ENCODE measurements at places on chromosomes 4 and X. TPM values are rescaled to one million over a fixed set of nuclear protein-coding genes. Genes with fewer than 3 reads are reported as not detected.

- peaks cover 16% of the 10 kb centered on the region for H3K4me1 ChIP-seq
- DNase-seq, result peak; percentile 75
- H3K36me3 ChIP-seq, result no peaks in the 10 kb centered on the region
- H3K27me3 ChIP-seq, result peaks cover 81% of the 10 kb centered on the region
These were observed 1.4 kb downstream of the DCHS2 start for GRCh38 chr4:154490234-154490582.

DNA sequence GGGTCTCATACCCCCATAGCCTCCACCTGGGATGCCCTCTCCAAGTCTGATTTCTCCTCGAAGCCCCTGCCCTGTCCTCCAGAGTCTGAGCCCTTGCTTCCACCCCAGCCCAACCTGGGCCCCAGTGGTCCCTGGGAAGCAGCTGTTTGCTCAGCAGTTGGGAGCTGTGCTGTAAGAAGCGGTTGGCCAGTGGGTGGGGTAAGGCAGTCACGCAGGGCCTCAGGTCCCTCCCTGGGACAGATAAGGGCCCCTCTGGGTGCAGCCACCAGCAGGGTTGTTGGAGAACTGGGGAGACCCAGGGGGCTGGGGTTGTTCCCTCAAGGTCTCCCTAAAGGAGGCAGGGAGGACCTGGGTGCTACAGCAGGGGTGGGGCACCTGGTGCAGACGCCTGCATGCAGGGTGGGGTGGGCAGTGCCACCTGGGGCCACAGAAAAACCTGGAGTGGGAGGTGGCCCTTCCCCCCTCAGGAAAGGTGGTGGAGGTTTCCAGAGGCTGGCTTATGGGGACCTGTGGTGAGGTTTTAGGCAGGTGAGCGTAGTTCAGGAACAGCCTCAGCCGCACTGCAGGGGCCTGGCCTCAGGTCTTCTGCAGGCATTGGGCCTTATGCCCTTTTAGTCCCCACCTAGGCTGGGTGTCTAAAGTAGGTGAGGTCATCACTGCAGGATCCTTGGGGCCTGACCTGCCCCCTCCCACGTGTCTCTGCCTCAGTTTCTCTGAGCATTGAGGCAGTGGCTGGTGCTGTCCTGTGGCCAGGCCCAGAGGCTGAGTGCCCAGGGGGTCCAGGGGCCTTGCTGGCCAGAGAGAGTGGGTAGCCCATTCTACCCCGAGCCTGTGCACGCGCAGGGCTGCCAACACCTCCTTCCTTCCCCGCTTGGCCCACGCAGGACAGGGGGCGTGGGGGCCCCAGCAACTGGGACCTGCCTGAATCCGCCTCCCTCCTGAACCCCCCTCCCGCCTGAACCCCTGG lies 3.1 kb upstream of the SLC26A1 start:
- no peak overlapping the region for H3K4me3 ChIP-seq
- DNase-seq, result no peak
- peaks cover 7% of the 10 kb centered on the region for H3K36me3 ChIP-seq
- H3K27me3 ChIP-seq, result peaks cover 35% of the 10 kb centered on the region

GRCh38 chr4:46389301-46389775 lies 590 bp downstream of the GABRA2 start:
- no peak overlapping the region for H3K4me3 ChIP-seq
- H3K4me1 ChIP-seq, result no peaks in the 10 kb centered on the region
- H3K27me3 ChIP-seq, result peaks cover 74% of the 10 kb centered on the region
- peak; percentile 43 for DNase-seq
- no peaks in the 10 kb centered on the region for H3K36me3 ChIP-seq

The IL1RAPL1 gene
- total RNA-seq, result not detected

DNA sequence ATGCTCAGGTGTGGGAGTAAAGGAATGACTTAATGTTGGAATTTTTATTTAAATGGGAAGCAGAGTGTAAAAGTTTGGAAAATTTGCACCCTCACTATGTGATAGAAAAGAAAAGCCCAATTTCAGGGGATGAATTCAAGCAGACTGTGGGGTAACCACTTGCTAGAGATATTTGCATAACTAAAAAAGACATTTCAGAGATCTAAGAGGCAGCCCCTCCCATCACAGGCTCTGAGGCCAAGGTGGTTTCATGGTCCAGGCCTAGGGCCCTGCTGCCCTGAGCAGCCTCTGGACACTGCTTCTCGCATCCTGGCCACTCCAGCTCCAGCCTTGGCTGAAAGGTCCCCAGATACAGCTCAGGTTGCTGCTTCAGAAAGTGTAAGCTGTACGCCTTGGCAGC lies 5.9 kb upstream of the XPNPEP2 start:
- DNase-seq, result no peak
- H3K27ac ChIP-seq, result no peak overlapping the region
- no peak overlapping the region for H3K4me3 ChIP-seq
- H3K27me3 ChIP-seq, result no peaks in the 10 kb centered on the region
- no peaks in the 10 kb centered on the region for H3K36me3 ChIP-seq
- no peaks in the 10 kb centered on the region for H3K4me1 ChIP-seq

The CFAP99 gene
- total RNA-seq, result 1.3 TPM

DNA sequence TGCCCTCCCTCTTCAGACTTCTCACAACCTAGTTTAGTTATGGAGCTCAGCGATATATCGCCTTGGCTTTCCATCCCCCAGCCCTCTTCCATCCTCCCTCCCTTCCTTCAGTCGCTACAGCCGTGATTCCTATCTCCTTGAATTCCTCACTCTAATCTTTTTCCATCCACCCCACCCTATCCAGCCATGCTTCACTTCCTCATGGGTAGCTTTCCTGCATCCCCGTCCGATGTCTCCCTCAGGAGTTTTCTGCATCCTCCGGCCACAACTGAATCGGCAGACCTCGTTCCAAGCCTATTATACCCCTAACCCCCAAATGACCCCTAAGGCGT lies 456 bp downstream of the SNX12 start:
- peak overlapping the region; percentile 86 for H3K27ac ChIP-seq
- no peak for DNase-seq
- H3K36me3 ChIP-seq, result no peaks in the 10 kb centered on the region
- peak overlapping the region; percentile 64 for H3K4me3 ChIP-seq

- H3K4me1 ChIP-seq, result peaks cover 24% of the 10 kb centered on the region
- H3K27ac ChIP-seq, result peak overlapping the region; percentile 2
- no peak overlapping the region for H3K4me3 ChIP-seq
- H3K36me3 ChIP-seq, result no peaks in the 10 kb centered on the region
These were observed 54.0 kb downstream of the MAML3 start for GRCh38 chr4:140099983-140100382.

The MTCP1 gene
- total RNA-seq, result 13.1 TPM

GRCh38 chr4:187362937-187363857 lies 632.4 kb upstream of the ZFP42 start:
- DNase-seq, result peak; percentile 67
- no peak overlapping the region for H3K4me3 ChIP-seq
- peaks cover 2% of the 10 kb centered on the region for H3K36me3 ChIP-seq
- no peak overlapping the region for H3K27ac ChIP-seq

GRCh38 chr4:48360285-48361011 lies 19.1 kb downstream of the SLAIN2 start:
- peaks cover 15% of the 10 kb centered on the region for H3K4me1 ChIP-seq
- H3K36me3 ChIP-seq, result no peaks in the 10 kb centered on the region
- no peak for DNase-seq

- no peaks in the 10 kb centered on the region for H3K27me3 ChIP-seq
- no peak for DNase-seq
- H3K27ac ChIP-seq, result no peak overlapping the region
- H3K36me3 ChIP-seq, result no peaks in the 10 kb centered on the region
These were observed 1.1 kb upstream of the SEPTIN6 start for GRCh38 chrX:119693996-119694451.

The FANCB gene
- 2.6 TPM for total RNA-seq

The CFP gene
- 7.6 TPM for total RNA-seq

The IRF2 gene
- total RNA-seq, result 32.8 TPM

GRCh38 chrX:53714580-53715345 lies 28.2 kb upstream of the HUWE1 start:
- DNase-seq, result peak; percentile 5
- H3K36me3 ChIP-seq, result no peaks in the 10 kb centered on the region
- H3K4me1 ChIP-seq, result no peaks in the 10 kb centered on the region
- H3K27me3 ChIP-seq, result no peaks in the 10 kb centered on the region
- H3K4me3 ChIP-seq, result no peak overlapping the region

GRCh38 chr4:147741190-147741788 lies 9.4 kb downstream of the ARHGAP10 start:
- H3K27ac ChIP-seq, result no peak overlapping the region
- no peak overlapping the region for H3K4me3 ChIP-seq
- no peaks in the 10 kb centered on the region for H3K27me3 ChIP-seq
- no peaks in the 10 kb centered on the region for H3K4me1 ChIP-seq
- no peak for DNase-seq

DNA sequence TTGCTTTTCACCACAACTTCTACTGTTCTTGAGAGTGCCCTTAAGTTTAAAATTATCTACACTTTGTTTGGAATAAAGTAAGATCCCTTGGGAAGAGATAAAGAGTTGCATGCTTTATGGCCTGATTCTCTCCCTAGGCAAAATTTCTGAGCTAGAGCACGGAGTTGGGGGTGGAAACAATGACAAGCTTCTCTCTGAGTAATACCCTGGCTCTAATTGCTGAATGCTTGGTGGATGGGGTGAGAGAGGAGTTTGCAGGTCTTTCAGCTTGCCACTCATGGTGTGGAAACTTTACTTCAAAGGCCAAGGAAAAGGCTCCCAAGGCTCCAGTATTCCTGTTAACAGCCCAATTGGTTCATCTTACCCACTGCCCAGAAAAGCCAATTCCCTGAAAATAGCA lies 26.1 kb upstream of the PRDM8 start:
- H3K4me3 ChIP-seq, result no peak overlapping the region
- no peak overlapping the region for H3K27ac ChIP-seq
- H3K27me3 ChIP-seq, result no peaks in the 10 kb centered on the region
- H3K4me1 ChIP-seq, result no peaks in the 10 kb centered on the region

- H3K27ac ChIP-seq, result no peak overlapping the region
- no peak overlapping the region for H3K4me3 ChIP-seq
- peaks cover 4% of the 10 kb centered on the region for H3K36me3 ChIP-seq
- no peaks in the 10 kb centered on the region for H3K27me3 ChIP-seq
- peaks cover 26% of the 10 kb centered on the region for H3K4me1 ChIP-seq
These were observed 28.4 kb downstream of the KLF3 start for GRCh38 chr4:38692421-38692820.

- no peak overlapping the region for H3K27ac ChIP-seq
- no peak for DNase-seq
- no peaks in the 10 kb centered on the region for H3K4me1 ChIP-seq
- H3K36me3 ChIP-seq, result peaks cover 10% of the 10 kb centered on the region
These were observed 2.8 kb downstream of the PJA1 start for GRCh38 chrX:69162361-69162865.

- H3K27ac ChIP-seq, result no peak overlapping the region
- DNase-seq, result peak; percentile 80
- no peaks in the 10 kb centered on the region for H3K36me3 ChIP-seq
- no peak overlapping the region for H3K4me3 ChIP-seq
These were observed 19.8 kb upstream of the PLCXD1 start for GRCh38 chrX:261167-261918.

GRCh38 chr4:54392479-54392878 lies 163.4 kb downstream of the PDGFRA start:
- DNase-seq, result no peak
- no peak overlapping the region for H3K4me3 ChIP-seq
- no peaks in the 10 kb centered on the region for H3K27me3 ChIP-seq
- H3K36me3 ChIP-seq, result no peaks in the 10 kb centered on the region

DNA sequence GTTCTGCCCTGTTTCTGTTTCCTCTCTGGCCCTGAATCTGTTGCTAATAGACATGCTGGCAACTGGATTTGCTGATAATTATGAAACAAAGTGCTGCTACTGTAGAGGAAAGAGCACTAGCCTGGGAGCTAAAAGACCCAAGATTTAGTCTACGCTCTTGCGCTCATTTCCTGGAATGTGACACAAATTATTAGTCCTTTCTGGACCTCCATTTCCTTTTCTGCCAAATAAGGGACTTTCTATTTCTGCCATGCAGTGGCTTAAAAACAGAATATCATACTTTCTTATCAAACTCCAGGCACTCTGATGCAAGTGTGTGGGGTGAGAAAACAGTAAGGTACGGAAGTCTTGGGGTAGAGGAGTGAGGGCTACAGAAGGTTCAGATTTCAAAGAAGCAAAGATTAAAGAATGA lies 48.3 kb upstream of the GPR174 start:
- H3K36me3 ChIP-seq, result no peaks in the 10 kb centered on the region
- no peaks in the 10 kb centered on the region for H3K27me3 ChIP-seq
- H3K27ac ChIP-seq, result no peak overlapping the region

The NWD2 gene
- total RNA-seq, result not detected

- no peak overlapping the region for H3K27ac ChIP-seq
- no peak overlapping the region for H3K4me3 ChIP-seq
- no peak for DNase-seq
- no peaks in the 10 kb centered on the region for H3K36me3 ChIP-seq
- no peaks in the 10 kb centered on the region for H3K4me1 ChIP-seq
These were observed 684.5 kb downstream of the GRID2 start for GRCh38 chr4:92988301-92988700.

The FRG2 gene
- not detected for total RNA-seq

GRCh38 chr4:960636-961350 lies 12.6 kb downstream of the DGKQ start:
- H3K36me3 ChIP-seq, result no peaks in the 10 kb centered on the region
- no peaks in the 10 kb centered on the region for H3K27me3 ChIP-seq
- DNase-seq, result peak; percentile 75
- no peak overlapping the region for H3K27ac ChIP-seq
- no peaks in the 10 kb centered on the region for H3K4me1 ChIP-seq
- H3K4me3 ChIP-seq, result no peak overlapping the region

- no peak for DNase-seq
- no peaks in the 10 kb centered on the region for H3K27me3 ChIP-seq
These were observed 1.8 kb upstream of the PRPS1 start for GRCh38 chrX:107626481-107626880.

The CYP2U1 gene
- 5.3 TPM for total RNA-seq

DNA sequence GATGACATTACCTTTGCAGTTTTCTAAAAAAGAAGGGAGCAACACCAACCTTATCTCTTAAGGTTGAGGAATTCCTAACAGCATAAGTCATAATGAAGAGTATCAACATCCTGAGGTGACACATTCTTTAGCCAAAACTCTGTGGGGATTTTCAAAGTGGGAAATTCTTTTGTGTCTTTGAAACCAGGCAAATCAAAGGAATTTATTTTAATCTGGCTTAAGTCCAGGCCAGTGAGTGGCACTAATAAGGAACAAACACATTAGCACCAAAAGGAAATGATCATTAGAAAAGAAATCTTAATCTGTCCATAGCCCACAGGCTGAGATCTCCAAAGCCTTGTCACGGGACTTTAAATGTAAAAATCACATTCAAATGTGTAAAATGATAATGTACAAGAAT lies 110.1 kb downstream of the LARP7 start:
- no peak overlapping the region for H3K27ac ChIP-seq
- H3K4me1 ChIP-seq, result no peaks in the 10 kb centered on the region
- no peaks in the 10 kb centered on the region for H3K36me3 ChIP-seq
- no peaks in the 10 kb centered on the region for H3K27me3 ChIP-seq
- no peak overlapping the region for H3K4me3 ChIP-seq
- no peak for DNase-seq

Measured in left lung (tissue), 14 donors.